ENCODE measurements at places on chromosomes 1 and 21. TPM values are rescaled to one million over a fixed set of nuclear protein-coding genes. Genes with fewer than 3 reads are reported as not detected.

DNA sequence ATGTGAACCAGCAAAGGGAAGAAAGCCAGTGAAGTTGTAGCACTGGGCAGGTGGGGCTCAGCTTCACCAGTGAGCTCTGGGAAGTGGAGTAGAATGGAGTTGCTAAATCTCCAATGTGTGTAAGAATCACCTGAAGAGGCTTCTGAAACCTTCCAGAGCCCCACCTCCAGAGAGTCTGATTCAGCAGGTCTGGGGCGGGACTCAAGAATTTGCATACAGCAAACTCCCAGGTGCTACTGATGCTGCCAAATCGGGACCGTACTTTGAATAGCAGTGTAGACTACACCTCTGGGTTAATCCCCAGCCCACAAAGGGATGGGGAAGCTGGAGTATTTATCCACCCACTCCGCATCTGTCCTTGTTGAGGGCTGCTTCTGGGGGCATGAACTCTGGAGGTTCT lies 154.3 kb downstream of the IGSF21 start:
- DNase-seq, result no peak

DNA sequence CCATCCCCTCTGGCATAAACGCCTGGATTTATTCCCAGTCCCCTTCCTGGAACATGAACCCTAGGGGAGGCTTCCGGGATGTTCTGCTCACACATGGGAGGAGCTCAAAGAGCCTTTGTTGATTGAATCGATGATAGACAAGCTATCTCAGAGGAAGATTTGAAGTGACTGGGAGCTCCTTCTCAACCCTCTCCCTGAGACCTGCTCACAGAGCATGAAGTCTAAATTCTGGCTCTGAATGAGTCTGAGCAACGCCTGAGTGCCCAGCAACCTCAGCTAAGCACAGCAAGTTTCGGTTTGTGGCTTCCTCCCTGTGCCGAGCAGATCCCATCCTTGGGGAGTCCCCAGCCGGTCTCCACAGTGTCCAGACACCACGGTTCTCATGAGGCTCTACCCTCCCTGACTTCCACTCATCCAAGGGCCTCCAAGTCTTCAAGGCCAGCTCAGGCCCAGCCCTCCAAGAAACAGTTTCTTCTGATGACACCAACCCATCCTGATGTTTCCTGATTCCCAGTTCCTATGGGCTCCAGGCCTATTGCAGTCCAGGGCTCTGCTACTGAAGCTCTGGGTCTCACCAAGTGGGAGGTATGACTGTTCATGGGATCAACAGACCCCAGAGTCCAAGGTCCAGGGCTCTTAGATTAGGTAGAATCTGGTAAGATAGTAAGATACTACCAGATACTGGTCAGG lies 190.8 kb downstream of the DYRK1A start:
- DNase-seq, result no peak

DNA sequence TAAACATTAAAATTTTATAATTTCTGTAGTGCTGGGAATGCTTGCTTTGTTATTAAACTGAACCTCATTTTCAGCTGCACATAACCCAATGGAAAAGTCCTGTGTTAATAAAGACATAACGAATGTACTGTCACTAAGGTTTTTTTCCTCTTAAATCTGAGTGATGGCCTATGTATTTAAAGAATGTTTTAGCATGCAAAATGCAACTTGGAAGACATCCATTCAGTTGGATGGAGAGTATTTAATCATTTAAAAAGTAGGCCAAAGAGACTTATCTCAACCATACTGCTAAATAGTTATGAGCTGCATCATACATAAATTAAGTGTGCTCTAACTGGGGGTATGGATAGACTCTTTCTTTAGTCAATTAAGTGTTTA lies 48.5 kb downstream of the RWDD3 start:
- DNase-seq, result no peak

GRCh38 chr1:43402089-43402865 lies 12.6 kb downstream of the SZT2 start:
- no peak for DNase-seq

GRCh38 chr1:211708006-211708405 lies 32.6 kb upstream of the NEK2 start:
- no peak for DNase-seq

Gene LRRC71
- total RNA-seq, result not detected

Gene RNPC3
- 22.8 TPM for total RNA-seq

Measured in H7 (cell line).